HuH-7 (cell line): ENCODE measurements at places on chromosomes 4 and X.

DNA sequence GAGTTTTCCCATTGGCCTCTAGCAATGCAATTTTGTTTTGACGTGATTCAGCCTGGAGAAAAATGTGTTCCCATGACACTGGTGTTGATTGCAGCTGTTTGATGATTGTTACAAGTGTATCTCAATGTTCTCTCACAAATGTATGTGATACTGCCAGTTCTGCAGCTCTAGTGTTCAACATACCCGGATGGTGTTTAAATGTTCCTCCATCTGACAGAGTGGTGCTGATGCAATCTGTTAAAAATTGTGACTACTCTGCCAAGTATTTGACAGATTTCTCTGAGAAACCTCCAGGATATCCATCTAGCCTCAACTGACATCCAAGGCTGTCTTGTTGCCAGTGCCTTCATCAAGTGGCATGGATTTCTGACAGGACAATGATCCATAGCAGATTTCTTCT, 657.2 kb upstream of the DIAPH2 start:
- DNase-seq, result no peak

DNA sequence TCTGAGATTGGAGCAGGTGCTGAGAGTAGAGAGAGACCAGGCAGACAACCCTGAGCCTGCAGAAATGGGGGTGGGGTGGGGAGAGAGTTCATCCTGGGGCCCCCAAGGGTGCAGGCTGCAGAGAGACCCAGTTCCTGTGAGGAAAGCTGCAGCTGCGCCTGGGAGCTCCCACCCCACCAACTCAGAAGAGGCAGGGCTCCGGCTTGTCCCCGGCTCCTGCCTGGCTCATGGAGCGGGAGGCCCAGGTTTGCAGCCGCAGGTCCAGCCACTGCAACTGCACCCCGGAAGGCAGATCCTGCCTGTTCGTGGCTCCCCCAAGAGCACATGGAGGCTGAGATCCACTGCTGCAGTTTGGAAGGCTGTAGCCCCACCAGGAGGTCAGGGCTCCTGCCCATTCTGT, 44.2 kb upstream of the DGKK start:
- DNase-seq, result no peak

- no peak for DNase-seq
These were observed 4.8 kb downstream of the WDR44 start for GRCh38 chrX:118350706-118351105.

GRCh38 chr4:184279496-184280061, 61.9 kb upstream of the ENPP6 start:
- no peak for DNase-seq

DNA sequence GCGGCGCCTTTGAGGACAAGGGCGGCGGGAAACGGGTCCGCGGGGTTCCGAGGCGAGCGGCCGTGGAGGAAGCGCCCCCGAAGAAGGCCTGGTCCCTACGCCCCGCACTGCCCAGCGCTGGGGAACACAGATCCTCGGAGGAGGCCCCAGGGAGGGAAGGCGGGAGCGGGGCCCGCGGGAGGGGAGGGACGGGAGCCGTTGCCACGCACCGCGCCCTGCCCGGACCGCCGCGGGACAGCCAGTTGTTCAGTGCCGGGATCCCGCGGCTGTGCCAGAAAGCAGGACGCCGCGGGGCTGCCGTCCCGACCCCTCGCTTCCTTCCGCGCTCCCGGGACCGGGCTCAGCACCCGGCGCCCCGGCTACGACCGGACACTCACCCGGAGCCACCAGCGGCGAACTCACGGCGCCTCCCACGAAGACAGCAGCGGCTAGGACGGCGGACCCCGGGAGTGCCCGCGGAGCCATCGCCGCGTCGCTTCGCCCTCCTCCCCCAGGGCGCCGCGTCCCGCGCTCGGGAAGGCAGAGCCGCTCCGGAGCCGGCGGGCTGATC, 278 bp downstream of the RELL1 start:
- DNase-seq, result peak; percentile 40

GRCh38 chr4:48109413-48110263, 24.4 kb downstream of the TXK start:
- peak; percentile 46 for DNase-seq

- no peak for DNase-seq
These were observed 31.5 kb upstream of the LNX1 start for GRCh38 chr4:53622739-53623151.

DNA sequence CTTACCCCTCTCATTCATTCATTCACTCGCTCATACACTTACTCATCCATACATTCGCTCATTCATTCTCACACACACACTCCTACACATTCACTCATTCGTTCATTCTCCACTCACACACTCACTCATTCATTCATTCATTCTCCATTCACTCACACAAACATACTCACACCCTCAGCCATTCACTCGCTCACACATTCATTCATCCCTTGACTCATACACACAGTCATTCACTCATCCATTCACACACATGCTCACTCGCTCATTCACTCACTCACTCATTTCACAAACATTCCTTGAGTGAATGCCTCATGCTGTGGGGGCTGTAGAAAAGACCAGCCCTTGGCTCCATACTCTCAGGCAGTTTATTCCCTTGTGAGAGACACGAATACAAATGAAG, 151.1 kb upstream of the MAMLD1 start:
- no peak for DNase-seq

- no peak for DNase-seq
These were observed 48.8 kb downstream of the HS6ST2 start for GRCh38 chrX:132909643-132910042.
